ENCODE measurements at places on chromosomes 11 and 22. TPM values are rescaled to one million over a fixed set of nuclear protein-coding genes. Genes with fewer than 3 reads are reported as not detected.
A peak's percentile ranks its signal among the peaks of the same experiment; 100 is the strongest.

DNA sequence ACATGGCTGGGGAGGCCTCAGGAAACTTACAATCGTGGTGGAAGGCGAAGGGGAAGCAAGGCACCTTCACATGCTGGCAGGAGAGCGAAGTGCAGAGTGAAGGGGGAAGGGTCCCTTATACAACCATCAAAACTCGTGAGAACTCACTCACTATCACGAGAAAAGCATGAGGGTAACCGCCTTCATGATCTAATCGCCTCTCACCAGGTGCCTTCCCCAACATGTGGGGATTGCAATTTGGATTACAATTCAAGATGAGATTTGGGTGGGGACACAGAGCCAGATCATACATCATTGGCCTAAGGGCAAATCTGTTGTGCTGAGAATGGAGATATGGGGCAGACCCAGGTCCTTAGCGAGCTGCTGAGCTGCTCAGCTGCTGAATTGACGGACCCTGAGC is 13.1 kb downstream of the C1QTNF6 start:
- DNase-seq = no peak

ANKRD49 gene
- total RNA-seq = 20.2 TPM

MMP12 gene
- total RNA-seq = 4.0 TPM

DNA sequence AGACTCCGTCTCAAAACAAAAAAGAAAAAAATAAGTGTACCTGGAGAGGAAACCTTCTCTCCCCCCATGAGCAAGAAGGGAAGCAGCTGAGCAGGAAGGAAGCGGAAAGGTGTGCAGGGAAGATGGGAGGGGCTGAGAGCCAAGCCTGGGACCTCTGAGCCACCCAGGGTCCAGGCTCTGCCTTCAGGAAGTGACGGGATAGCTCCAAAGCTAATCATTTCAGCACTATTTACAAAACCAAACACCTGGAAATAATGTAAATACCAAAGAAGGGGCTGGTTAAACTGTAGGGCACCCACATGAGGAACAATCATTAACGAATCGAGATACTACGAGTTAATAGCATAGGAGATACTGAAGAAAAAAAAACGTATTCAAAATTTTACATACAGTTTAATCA is 27.9 kb downstream of the ARRB1 start:
- DNase-seq = no peak

- DNase-seq = no peak
Measured at GRCh38 chr22:27436591-27436990, 365.0 kb downstream of the MN1 start.

DNA sequence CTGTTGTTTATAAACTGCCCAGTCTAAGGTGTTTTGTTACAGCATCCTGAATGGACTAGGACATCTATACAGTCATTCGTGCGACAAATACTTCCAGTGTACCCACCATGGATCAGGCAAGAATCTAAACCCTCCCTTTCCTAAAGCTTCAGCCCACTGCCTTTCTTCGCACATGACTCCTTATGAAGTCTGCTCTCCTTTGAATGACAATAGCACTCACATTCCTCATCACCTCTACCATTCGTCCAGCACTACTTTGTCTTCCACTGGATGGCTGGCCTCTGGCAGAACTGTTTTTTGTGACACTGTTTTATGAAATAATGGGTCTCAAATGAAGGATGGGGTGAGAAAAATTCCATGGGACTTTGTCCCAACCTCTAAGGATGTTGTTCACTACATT is 89.8 kb upstream of the LIN7C start:
- no peak for DNase-seq

GRCh38 chr11:86101493-86101892 is 32.6 kb upstream of the PICALM start:
- peak; percentile 81 for DNase-seq

- peak; percentile 47 for DNase-seq
Measured at GRCh38 chr11:36228689-36229088, 60.5 kb downstream of the COMMD9 start.

- no peak for DNase-seq
Measured at GRCh38 chr11:79290761-79291160, 150.1 kb downstream of the TENM4 start.

GRCh38 chr11:90192869-90193582 is 29.8 kb downstream of the CHORDC1 start:
- DNase-seq = no peak

SEC14L6 gene
- not detected for total RNA-seq

GRCh38 chr11:121881806-121882205 is 234.2 kb downstream of the BLID start:
- DNase-seq = peak; percentile 83

- DNase-seq = no peak
Measured at GRCh38 chr11:111312076-111312475, 13.7 kb downstream of the POU2AF3 start.

CNTN5 gene
- 0.57 TPM for total RNA-seq

- DNase-seq = no peak
Measured at GRCh38 chr11:2466069-2466801, 21.4 kb downstream of the KCNQ1 start.

FXYD2 gene
- not detected for total RNA-seq

DNA sequence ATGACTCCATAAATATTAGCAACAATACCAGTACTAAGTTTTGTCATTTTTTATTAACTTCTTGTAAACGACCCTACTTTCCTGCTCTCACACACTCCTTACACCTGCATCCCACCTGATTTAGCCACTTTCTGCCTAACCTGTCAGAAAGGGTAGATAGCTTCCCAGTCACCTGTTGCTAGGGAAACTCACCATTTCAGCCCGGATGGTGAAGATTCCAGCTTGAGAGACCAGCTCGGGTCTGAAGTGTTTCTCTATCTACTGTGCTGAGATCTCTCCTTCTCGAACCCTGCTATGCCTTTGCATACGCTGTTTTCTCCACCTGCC is at the start of gene PARVG:
Gene PARVG (plus strand): TSS at position 220 of the 327 bp plus-strand sequence. CDS start 2,405 bp downstream, outside the sequence.
- DNase-seq = no peak

GRCh38 chr11:116826751-116827431 is 2.8 kb upstream of the APOC3 start:
- DNase-seq = no peak

GRCh38 chr11:68043349-68044144 is 4.7 kb downstream of the TCIRG1 start:
- peak; percentile 24 for DNase-seq

OR5B2 gene
- not detected for total RNA-seq

OR4A16 gene
- total RNA-seq = not detected

- no peak for DNase-seq
Measured at GRCh38 chr11:119885067-119885466, 156.1 kb upstream of the NECTIN1 start.

EHBP1L1 gene
- 9.3 TPM for total RNA-seq

OR4C6 gene
- not detected for total RNA-seq

APOBEC3H gene
- not detected for total RNA-seq

WDR74 gene
- 61.8 TPM for total RNA-seq

- no peak for DNase-seq
Measured at GRCh38 chr11:130218501-130219070, 59.0 kb downstream of the ST14 start.

GRCh38 chr11:36372101-36372771 is 76.1 kb downstream of the PRR5L start:
- DNase-seq = peak; percentile 91

- DNase-seq = no peak
Measured at GRCh38 chr11:111128076-111128870, 117.3 kb upstream of the POU2AF2 start.

DNA sequence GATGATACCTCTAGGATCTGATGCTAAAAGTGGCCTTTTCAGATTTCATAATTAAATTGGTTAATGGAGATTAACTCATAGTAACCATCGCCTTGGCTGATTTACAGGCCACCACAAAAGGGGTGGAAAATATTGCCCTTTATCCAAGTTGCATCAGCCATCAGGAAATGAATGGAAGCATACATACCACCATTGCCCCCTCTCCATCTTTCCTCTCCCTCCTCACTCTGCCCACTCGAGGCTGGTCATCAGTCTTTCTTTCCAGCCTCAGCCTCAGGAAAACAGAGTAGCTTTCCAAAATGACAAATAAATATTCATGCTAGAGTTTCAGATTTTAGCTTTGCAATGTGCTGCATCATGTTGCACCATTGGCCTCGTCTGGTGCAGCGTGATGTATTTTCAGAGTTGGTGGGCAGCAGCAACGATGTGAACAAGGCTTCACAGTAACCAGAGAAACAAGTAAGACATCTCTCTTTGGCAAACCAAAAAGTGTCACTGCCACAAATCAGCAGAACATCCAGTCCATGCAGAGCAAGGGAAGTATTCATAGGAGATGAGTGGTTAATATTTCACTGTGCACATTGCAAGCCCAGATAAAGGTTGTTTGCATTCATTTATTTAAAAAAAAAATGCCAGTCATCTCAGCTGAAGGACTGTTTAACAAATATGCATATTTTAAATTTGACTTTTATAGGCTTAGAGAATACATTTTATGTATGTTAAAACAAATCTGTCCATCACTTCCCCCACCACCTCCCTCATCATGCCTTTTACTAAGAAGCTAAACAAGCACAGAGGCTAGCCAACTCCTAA is 136.7 kb upstream of the FAT3 start:
- DNase-seq = no peak

TOLLIP gene
- 19.8 TPM for total RNA-seq

DNA sequence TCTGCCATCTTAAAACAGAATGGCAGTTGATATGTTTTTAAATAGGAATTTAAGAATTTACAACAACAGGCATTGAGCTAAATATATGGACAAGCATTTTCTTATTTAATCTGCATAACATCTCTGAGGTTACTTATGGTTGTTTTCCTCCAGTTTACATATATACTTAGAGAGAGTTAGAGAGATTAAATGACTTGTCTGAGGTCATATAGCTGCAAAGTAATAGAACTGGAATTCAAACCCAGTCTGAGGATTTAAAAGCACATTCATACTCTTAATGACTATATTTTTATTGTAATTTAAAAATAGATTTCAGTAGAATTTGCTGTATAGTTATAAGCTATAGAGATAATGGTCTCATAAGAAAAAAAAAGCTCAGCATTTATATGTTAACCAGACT is 81.4 kb upstream of the GRIK4 start:
- no peak for DNase-seq

SLC29A2 gene
- total RNA-seq = 6.1 TPM

PKP3 gene
- total RNA-seq = 10.6 TPM

- no peak for DNase-seq
Measured at GRCh38 chr22:49026494-49027367, 800.9 kb downstream of the BRD1 start.

GRCh38 chr11:14253421-14253820 is 105.6 kb downstream of the RRAS2 start:
- DNase-seq = no peak

NXPE1 gene
- total RNA-seq = not detected

DNA sequence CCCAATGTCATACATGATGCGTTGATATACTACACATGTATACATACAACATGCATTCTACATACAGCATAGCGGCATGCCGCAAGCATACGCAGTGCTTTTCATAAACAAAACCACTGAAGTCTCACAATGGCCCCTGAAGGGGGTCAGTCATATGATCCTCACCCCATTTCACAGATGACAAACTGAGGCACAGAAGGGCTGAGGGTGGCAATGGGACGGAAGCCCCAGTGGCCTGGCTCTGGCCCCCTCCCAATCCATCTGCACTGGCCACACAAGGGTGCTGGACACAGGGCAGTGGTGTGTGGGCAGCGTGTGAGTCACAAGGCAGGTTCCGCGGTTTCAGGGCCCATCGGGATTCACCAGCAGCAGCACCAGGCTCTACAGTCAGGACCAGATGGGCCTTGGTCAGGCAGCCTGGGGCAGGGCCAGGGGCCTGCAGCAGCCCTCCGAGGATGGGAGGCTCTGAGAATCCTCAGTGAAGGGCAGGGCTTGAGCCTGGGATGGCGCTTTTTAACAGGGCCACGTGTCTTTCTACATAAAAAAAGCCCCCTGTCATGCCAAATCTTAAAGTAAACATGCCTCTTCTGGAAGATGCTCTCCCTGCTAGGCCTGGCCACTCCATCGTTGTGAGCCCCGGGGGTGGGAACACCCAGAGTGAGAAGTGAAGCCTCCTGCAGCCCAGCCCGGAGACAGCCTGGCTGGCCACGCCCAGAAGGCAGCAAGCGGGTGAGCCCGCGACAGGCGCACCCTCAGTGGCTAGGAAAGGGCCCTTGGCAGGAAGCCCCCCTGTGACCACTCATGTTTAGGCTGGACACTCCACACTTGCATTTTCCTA is 206.5 kb downstream of the CTTN start:
- no peak for DNase-seq

- DNase-seq = no peak
Measured at GRCh38 chr22:29089507-29089906, 16.7 kb downstream of the KREMEN1 start.

DNA sequence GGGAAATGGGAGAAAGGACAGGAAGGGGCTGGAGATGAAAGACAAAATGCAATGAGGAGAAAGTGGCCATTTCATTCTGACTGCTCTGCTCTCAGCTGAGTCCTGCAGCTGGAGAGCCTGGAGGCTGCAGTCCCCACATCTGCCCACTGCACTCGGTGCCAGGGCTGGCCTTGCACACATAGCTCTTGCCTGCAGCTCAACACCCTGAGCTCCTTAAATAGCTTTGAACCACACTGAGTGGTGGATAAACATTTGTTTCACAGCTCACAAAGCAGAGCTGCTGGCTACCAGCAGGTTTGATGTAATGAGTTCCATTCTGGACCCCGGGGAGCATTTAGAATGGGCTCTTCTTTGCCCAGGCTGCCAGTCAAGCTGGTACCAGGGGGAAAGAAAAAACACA is 426.1 kb upstream of the CADM1 start:
- no peak for DNase-seq

KCTD14 gene
- total RNA-seq = 11.4 TPM

CBLIF gene
- total RNA-seq = not detected

DNA sequence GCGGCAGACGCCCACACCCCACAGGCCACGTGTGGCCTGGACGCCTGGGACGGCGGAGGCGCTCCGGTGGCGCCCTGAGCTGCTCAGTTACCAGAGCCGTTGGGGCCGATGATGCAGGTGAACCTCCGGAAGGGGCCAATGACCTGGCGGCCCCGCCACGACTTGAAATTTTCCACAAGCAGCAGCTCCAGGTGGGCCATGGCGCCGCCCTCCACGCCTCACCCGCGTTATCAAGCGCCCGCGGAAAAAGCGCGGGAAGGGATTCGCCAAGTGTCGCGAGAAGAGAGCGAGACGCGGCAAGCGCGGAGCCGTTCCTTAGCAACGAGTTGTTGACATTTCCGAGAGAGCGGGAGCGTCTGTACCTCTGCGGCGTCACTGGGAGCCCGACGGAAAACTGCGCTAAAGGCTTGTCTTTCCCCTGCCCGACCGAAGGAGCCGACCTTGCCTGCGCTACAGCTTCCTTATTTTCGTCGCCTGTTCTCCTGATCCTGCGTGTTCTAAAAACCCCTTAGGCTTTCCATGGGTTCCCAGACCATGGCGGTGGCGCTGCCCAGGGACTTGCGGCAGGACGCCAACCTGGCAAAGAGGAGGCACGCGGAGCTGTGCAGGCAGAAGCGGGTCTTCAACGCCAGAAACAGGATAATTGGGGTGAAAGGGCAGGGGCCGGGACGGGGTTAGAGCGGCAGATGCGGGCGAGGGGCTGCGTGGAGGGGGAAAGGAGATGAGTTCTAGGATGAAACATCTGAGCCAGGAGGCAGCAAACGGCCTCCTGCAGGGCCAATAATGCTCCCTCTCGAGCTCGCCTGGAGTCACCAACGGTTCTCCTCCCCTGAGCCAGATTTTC is at the start of the genes RIBC2 and SMC1B:
Gene RIBC2 (plus strand): TSS at position 326 of the 844 bp plus-strand sequence. CDS start 194 bp downstream, at position 520.
Gene SMC1B (minus strand): TSS at position 232 of the 844 bp plus-strand sequence. CDS start 32 bp downstream, at position 200.
- peak; percentile 91 for DNase-seq

ATM gene
- 22.1 TPM for total RNA-seq

Measured in M059J (cell line).